ENCODE measurements at places on chromosomes 1 and 21. TPM values are rescaled to one million over a fixed set of nuclear protein-coding genes. Genes with fewer than 3 reads are reported as not detected.

LRRC47 gene
- 51.9 TPM for total RNA-seq

GRCh38 chr1:164137273-164137925 is 421.6 kb upstream of the PBX1 start:
- no peak overlapping the region for H3K27ac ChIP-seq
- DNase-seq = no peak
- H3K27me3 ChIP-seq = no peaks in the 10 kb centered on the region

- H3K36me3 ChIP-seq = no peaks in the 10 kb centered on the region
- H3K4me3 ChIP-seq = no peak overlapping the region
- H3K27me3 ChIP-seq = no peaks in the 10 kb centered on the region
- H3K4me1 ChIP-seq = no peaks in the 10 kb centered on the region
These were observed 126.5 kb upstream of the NRIP1 start for GRCh38 chr21:15191342-15191741.

DMBX1 gene
- not detected for total RNA-seq

Data from SJCRH30 (cell line).